Cardiac fibroblast (primary cell): ENCODE measurements at places on chromosomes 16 and 17.
A peak's percentile ranks its signal among the peaks of the same experiment; 100 is the strongest.

GRCh38 chr16:58962811-58963210, 228.7 kb upstream of the GOT2 start:
- no peak for DNase-seq

GRCh38 chr17:76869496-76870376, 1.5 kb downstream of the MGAT5B start:
- DNase-seq = no peak

DNA sequence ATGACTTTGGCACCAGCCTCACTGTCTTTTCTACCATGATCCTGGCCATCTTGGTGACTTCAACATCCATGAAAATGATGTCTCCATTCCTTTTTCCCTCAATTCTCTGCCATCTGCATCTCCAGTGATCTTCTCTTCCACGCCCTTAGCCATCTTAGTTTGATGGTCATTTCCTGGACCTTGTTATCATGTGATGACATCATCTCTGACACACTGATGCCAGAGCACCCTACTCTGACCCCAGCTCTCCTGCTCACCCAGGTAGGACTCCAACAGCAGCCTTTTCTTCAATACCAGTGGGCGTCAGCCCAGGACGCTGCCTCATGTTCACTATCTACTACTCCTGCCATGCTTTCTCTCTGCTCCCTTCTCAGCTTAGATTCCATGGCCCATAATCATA, 83.2 kb downstream of the ZZEF1 start:
- no peak for DNase-seq

DNA sequence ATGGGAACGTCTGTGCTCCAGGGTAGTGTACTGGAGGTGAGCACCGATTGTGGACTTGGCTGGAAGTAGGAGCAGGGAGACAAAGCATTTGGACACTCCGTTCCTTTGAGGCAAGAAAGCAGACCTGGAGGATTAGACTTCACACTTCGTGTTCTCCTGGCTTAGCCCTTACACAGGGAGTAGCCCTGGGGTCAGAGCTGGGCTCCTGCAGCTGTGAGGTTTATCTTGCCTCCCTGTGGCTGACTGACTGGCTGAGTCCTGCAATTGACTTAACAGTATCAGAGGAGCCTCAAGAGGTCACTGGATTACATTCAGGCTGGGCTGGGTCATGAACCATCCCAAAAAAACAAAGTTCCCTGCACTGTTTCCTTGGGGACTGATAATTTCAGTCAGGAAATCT, 37.1 kb downstream of the MPRIP start:
- no peak for DNase-seq

GRCh38 chr16:89190150-89190958, 10.0 kb downstream of the SLC22A31 start:
- no peak for DNase-seq

DNA sequence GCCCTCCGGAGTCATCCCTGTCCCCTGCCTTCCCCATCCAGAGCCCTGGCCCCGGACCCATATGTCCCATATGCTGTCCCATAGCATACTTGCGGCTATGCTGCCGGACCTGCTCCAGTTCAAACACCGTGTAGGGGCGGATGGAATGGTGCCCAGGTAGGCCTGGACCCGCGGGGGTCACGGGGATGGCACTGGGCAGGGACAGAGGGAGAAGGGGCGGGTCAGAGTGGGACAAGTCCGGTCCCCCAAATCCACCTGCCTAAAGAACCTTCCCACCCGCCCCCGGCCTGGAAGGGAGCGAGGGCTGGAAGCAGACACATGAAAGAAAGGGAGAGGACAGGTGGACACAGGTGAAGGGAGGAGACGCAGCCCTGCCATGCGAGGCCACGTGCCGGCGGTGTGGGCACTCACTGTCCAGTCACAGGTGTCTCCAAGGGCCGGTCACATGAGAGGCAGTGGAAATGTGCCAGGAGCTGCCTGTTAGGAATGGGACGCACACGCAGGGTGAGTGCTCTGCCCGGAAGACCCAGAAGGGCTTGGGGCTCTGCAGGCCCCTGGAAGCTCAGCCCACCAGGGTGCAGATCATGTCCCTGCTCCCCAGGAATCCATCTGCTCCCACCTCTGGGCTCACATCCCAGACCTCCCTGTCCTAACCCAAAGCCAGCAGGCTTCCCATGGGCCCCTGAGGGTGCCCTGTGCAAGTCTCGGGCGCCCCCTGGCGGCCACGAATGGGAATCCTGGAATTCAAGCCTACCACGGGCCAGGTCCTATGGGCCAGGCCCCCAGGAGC, 14.0 kb downstream of the UBALD2 start:
- DNase-seq = peak; percentile 79

DNA sequence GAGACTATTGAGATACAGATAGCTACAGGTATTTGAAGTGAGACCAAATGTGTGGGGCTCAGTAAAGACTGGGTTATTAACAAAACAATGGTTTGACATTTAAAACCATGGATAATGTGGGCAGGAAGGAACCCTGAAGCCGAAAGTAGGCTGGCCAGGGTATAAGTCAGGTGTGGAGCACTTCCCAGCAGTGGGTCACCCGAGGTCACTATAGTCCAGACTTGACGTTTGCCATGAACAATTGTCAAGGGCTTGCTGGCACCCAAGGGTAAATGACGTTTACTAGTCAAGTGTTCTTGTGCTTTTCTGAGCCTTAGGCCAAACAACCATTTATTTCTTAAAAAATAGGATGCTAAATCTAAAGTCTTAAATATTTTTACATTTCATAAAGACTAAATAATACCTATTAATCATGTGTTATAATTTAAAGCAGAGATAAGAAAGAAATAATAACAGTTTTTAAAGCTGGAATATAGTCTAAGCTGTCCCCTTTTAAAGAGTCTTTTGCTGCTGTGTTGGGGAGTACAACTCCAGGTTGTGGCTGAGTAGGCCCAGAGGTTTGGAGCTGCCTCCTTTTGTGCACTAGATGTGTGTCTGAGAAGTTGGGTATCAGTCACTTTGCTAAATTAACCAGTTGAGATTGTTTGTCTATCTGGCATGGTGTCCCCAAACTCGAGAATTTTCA, 15.7 kb downstream of the ALDH3A2 start:
- DNase-seq = no peak

GRCh38 chr16:57127037-57127763, 34.8 kb downstream of the CPNE2 start:
- peak; percentile 6 for DNase-seq

- DNase-seq = no peak
These were observed 100.7 kb downstream of the TMEM114 start for GRCh38 chr16:8489580-8489979.

- DNase-seq = peak; percentile 65
These were observed 24.5 kb upstream of the CIBAR2 start for GRCh38 chr16:85136702-85137322.

GRCh38 chr17:278676-279059, 73.9 kb downstream of the RPH3AL start:
- DNase-seq = no peak

DNA sequence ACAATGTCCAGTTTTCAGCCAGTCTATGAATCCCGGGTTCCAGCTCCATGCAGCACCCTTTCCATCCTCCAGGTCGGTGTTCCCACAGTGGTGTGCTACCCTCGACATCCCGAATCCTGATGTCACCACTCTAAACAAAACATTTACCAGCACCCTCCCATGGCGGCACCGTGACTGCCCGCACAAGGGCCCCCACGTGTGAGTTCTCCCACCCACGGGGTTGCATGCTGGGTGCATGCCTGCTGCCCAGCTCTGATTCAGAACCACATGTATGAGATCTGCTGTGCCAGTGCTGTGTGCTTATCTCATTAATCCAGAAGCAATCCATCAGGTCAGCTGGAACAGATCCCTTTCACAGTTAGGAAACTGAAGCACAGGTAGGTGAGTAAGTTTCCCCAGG, 57.4 kb downstream of the C16orf78 start:
- no peak for DNase-seq

GRCh38 chr17:66341462-66341861, 39.0 kb downstream of the PRKCA start:
- DNase-seq = no peak
